ENCODE measurements at places on chromosomes 4 and X.

DNA sequence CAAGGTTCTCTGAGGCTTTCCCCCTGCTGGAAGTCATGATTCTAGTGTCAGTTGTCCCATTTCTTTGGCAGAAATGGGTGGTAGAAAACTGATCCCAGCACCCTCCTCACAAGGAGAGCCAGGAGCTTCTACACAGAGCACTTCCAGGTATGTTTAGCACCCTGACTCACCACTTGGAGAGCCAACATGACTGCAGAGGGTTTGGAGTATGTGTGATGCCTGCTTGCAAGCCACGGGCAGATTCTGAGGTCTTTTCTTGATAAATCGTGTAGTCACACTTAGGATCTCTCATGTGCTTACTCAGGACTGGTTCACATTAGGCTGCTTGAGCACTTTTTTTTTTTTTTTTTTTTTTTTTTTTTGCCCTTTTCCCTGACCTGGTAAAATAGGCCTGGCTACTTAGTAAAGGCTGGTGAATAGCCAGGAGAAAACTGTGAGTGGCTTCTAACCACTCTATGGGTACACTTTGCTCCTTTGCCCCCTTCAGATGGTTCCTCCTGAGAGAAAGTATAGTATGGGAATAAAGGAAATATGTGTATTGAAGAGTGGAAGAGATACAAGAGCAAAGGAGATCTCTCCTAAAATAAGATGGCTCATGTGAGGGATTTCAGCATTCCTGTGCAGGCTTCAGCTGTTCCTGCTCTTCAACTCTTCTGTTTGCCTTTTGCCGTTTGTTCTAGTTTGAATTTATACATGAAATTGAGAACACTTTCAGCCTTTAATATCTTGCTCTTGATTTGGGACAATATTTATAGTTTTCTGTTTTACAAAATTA, 103.6 kb downstream of the EMCN start:
- no peak for DNase-seq

GRCh38 chrX:10167573-10167972, 10.8 kb downstream of the CLCN4 start:
- no peak for DNase-seq

- DNase-seq: no peak
Observed at GRCh38 chrX:17027931-17028330, 81.5 kb downstream of the REPS2 start.

GRCh38 chr4:138573246-138573645, 331.1 kb upstream of the SLC7A11 start:
- DNase-seq: no peak

GRCh38 chr4:36082817-36083216, 161.5 kb downstream of the ARAP2 start:
- no peak for DNase-seq

DNA sequence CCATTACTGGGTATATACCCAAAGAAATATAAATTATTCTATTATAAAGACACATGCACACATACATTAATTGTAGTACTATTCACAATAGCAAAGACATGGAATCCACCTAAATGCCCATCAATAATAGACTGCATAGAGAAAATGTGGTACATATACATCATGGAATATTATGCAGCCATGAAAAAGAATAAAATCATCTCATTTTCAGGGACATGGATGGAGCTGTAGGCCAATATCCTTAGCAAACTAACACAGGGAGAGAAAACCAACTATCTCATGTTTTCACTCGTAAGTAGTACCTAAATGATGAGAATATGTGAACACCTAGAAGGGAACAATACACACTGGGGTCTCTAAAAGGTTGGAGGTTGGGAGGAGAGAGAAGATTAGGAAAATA, 86.0 kb upstream of the GALNTL6 start:
- no peak for DNase-seq

DNA sequence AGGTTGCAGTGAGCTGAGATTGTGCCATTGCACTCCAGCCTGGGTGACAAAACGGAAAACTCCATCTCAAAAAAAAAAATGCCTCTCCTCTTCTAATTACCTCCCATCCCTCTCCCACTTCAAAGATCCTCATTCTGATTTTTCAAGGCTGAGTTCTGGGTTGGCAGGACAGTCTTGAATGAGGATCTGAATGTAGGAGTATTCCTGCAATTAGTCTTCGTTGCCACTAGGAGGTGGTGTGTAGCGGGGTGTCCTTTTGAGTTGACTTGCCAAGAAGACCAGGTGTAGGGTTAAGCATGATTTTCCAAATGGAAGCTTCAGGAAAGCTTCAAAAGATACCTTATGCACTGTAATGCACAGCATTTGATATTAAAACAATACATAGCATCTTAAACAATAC, 169.9 kb downstream of the ASMT start:
- DNase-seq: no peak

- DNase-seq: no peak
Observed at GRCh38 chrX:114675365-114675764, 91.5 kb downstream of the HTR2C start.

DNA sequence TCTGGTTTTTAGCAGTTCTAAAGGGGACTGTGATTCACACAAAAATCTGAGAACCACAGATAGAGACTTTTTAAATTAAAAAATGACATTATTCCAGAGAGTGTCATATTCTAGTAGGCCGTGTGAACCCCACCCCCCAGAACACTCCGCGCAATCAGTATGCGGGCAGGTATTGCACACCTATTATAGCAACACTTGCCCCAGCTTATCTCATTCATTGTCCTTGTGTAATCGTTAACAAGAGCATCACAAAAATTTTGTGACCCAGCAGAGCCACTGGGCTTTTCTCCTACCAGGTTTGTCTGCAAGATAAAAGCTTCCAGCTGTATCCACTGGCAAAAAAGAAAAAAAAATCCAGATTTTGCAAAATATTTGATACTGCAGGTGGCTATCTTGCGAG, 394.1 kb upstream of the SMIM31 start:
- DNase-seq: no peak

GRCh38 chrX:140157611-140158010, 192.3 kb upstream of the CXorf66 start:
- no peak for DNase-seq

- no peak for DNase-seq
Observed at GRCh38 chr4:113893546-113893945, 85.9 kb downstream of the ARSJ start.

- no peak for DNase-seq
Observed at GRCh38 chr4:2688697-2689096, 67.4 kb downstream of the TNIP2 start.

- no peak for DNase-seq
Observed at GRCh38 chr4:95086551-95086950, 328.8 kb downstream of the BMPR1B start.

- no peak for DNase-seq
Observed at GRCh38 chrX:152450076-152450475, 1.0 kb downstream of the GABRA3 start.

DNA sequence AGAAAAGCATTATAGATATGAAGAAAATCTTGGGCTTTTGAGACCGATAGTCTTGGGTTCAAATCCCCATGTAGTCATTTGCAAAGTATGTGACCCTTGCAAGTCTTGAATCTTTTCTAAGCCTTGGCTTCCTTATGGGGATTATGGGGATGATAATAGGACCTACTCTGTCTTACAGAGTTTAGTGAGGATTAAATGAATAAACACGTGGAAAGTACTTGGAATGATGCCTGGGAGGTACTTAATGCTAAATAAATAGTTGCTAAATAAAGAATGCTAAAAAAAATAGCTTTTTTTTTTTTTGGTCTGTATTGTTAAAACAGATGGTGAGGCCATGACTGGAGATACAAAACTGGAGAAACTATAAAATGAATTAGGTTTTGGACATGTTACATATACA, 292.7 kb downstream of the GPAT3 start:
- DNase-seq: no peak

DNA sequence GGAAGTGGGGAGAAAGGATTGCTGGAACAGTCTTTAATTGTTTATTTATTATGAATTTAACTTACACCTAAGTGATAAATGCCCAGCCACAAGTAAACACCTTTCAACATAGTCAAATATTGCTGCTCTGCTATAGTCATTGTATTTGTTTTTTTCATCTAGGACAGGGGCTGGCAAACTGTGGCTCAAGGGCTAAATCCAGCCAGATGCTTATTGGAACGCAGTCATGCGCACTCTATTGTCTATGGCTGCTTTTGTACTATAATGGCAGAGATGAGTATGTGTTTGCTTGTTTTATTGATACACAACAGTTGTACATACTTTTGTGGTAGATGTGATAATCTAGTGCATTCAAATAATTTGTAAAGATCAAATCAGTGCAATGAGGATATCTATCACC, 95.3 kb downstream of the ZAR1 start:
- DNase-seq: no peak

GRCh38 chr4:8297691-8298485, 28.3 kb downstream of the HTRA3 start:
- no peak for DNase-seq

DNA sequence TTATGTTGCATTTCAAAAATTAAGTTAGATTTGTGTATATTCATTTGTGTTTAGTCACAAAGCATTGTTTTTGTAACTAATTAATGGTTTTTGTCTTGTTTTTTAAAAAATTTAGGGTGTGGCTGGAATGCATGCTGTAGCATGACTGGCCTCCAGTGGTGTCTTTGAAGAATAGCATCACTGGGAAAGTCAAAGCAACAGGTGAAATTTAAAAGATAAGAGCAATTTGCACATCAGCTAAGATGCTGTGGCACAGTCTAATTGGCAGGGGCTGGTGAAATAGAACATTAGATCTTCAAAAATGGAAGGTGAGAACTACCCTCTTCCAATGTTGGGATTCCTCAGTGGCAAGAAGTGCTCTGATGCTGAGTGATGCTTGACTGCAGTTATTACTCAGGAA, 45.3 kb downstream of the ANK2 start:
- DNase-seq: no peak
